ENCODE measurements at places on chromosomes 16 and 17.

GRCh38 chr17:10806545-10807262 is 2.8 kb upstream of the TMEM238L start:
- DNase-seq, result no peak

- DNase-seq, result no peak
These were observed 121.7 kb upstream of the SDK2 start for GRCh38 chr17:73765824-73766563.

GRCh38 chr17:35377706-35378105 is 4.3 kb upstream of the SLFN11 start:
- no peak for DNase-seq

- DNase-seq, result no peak
These were observed 7.6 kb upstream of the CYTH1 start for GRCh38 chr17:78789663-78790181.

DNA sequence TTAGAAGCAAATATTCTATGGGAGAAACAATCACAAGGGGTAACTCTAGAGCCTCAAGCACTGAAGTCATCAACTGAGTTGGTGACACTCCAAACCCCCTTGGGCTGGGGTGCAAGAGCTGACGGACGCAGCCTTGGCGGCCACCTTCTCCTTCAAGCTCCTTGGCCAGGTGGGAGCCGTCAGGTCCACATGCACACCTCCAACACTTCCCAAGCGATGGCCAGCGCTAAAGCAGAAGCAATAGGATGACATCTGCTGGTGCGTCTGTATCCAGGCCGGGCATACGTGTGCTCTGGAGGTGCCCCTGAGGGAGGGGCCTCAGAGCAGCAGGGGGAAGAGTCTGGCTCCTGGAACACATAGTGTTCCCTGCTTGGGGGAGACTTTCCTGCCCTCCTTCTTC is 12.2 kb upstream of the FOXJ1 start:
- DNase-seq, result no peak

DNA sequence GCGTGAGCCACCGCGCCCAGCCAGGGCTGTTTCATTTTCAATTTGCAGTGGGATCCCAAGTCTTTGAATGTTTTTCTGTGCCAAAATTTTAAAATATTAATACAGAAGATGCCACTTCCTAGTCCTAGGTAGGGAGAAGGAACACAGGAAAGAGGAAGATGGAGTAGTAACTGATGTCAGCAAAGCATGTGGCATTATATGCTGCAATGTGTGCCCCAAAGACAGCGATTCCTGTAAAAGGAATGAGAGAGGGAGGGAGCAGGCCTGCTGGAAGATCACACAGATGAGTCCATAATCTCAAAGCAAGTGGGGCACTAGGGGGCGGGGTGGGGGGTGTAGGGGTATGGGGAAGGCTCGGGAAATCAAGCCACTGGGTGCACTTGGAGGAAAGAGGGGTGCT is 23.4 kb upstream of the SSTR2 start:
- peak; percentile 31 for DNase-seq

GRCh38 chr17:36850790-36851189 is 86.5 kb upstream of the LHX1 start:
- no peak for DNase-seq

DNA sequence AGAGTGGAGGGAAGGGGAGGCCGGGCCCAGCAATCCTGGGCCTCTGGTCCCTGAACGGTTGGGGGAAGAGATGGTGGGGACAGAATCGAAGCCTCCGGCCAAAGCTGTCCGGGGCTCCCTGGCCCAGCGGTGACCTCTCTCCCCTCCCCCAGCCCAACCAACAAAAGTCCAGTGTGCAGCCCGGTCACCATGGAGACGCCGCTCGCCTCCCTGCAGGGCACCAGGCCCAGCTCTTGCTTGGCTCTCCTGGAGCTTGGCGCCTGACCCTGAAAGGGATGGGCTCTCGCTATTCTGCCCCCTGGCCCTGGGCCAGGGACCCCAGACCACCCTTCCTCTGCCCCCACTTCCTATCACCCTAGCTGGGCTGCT is 1.3 kb downstream of the METRN start:
- DNase-seq, result no peak

DNA sequence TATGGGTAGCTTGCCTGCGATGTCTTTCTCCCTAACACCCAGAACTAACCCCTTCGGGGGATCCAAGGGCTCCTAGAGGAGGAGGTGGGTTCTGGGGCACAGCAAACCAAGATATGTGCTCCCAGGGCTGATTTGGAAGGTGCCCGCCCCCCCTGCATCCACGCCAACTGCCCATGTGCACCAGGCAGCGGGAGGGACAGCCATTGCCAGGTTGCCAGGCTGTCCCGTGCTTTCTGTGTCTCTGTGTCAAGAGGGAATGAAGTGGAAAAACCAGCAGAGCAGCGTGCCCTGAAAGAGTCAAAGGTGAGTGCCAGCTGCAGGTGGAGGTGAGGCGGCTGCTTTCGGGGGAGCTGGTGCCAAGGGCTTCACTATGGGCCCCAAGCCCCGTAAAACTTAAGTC is 6.4 kb downstream of the TEKT5 start:
- DNase-seq, result no peak

GRCh38 chr16:55911616-55912015 is 36.4 kb upstream of the CES5A start:
- DNase-seq, result no peak

GRCh38 chr16:27641260-27641659 is 91.3 kb downstream of the KATNIP start:
- DNase-seq, result no peak

- no peak for DNase-seq
These were observed 345.4 kb downstream of the PMP22 start for GRCh38 chr17:14919631-14920213.

GRCh38 chr17:67212714-67213417 is 32.1 kb downstream of the HELZ start:
- peak; percentile 81 for DNase-seq

DNA sequence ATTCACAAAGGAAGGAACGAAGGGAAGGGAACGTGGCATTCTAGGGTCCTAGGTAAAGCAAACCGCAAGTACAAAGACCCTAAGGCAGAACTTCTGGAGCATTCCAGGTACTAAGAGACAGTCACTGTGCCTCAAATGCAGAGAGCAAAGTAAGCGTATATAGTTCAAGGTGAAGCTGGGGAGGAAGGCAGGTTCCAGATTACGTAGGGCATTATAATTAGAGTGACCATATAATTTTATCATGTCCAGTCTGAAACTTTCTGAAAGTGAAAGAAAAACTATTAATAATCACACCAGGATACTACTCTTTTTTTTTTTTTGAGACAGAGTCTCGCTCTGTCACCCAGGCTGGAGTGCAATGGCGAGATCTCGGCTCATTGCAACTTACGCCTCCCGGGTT is 25.7 kb downstream of the METTL16 start:
- DNase-seq, result no peak

DNA sequence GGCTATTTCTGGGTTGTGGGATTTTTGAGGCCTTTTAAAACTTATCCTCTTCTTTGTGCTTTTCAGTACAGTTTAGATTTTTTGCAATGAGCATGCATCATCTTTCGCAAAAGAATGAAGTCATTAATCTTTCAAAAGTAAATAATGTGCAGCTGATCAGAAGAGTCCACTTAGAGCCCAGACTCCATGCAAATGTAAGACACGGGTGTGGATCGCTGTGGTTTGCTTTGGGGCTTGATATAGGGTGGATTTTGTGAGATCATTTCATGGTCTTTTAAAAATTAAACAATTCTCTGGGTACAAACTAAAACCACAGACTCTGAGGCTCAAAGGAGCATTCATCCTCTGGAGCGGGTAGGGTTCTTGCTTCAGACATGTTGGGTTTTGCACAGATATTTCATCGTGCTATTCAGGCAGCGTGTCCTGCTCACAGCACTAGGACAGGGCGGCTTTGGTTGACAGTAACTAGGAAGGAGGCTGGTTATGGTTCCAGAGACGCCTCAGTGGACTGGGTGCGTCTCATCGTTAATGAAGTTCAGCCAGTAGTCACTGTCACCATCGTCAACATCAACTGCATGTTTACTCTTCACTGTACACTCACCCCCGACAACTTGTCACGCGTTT is 129.4 kb upstream of the PLCG2 start:
- DNase-seq, result no peak

DNA sequence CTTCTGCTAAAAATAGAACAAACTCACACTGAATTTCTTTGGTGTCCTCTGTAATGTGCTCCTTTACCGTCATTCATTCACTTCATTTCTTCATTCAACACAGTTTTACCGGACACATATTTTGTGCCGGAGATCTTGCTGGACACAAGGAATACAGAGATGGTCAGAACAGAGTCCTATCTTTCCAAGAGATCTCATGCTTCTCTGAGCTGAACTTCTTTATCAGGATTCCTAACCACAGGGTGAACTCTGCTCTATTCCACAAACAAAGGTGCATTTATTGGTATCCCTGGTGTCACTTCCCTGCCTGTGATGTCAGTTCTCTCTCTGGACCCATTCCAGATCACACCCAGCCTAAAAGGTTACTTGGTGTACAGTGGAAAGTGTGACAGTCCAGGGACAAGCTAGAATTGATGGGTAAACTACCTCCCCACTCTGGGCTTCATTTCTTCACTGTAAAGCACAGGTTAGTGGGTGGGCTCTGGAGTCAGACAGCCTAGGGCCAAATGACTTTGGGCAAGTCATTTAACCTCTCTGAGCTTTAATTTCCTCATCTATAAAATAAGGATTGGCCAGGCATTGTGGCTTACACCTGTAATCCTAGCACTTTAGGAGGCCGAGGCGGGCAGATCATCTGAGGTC is 4.2 kb downstream of the IFI35 start:
- DNase-seq, result no peak

GRCh38 chr16:57430955-57431354 is 16.2 kb downstream of the CIAPIN1 start:
- no peak for DNase-seq

DNA sequence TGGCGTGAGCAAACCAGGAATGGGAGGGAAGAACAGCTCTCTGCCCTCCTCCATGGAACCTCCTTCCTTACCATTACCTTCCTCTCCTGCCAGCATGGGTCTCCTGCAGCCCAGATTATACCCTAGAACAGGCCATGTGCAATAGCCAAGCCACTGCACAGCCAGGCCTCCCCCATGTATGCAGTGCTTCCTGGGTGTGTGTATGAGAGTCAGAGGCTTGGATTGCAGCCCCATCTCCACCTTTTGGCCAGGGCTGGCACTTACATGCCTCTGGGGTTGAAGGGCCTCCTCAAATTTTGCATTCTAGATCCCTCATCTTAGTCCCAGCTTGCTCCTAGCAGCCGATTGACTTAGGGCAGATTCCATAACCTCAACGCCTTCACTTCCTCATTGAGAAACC is 133.7 kb downstream of the GSG1L start:
- no peak for DNase-seq

DNA sequence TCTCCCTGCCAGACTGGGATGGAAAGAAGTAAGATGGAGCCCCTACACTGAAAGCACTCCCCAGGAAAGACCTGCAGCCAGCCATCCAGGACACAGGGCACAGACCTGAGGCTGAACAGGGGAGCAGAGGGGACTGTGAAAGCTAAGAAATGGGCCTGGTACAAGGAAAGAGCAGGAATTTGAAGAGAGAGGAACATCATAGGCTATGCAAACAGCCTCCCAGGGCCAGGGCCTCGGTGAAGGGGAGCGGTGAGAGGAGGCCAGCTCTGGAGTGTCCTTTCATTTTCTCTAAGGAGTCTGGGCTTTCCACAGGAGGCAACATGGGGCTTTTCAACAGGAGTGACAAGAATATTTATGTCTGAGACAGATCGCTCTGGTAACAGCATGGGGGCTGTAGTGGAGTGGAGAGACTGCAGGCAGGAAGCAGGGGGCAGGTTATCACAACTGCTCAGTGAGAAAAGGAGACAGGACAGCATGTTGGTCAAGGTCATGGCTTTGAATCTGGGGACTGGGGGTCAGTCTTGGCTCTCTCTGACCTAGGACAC is 50.1 kb downstream of the TOM1L2 start:
- DNase-seq, result no peak

GRCh38 chr16:49439676-49440075 is 66.1 kb downstream of the C16orf78 start:
- DNase-seq, result no peak

- DNase-seq, result peak; percentile 52
These were observed 742 bp upstream of the FBXO31 start for GRCh38 chr16:87384162-87384874.

- DNase-seq, result no peak
These were observed 88.5 kb downstream of the ZNF18 start for GRCh38 chr17:11908711-11909146.

- no peak for DNase-seq
These were observed 77.8 kb downstream of the VMP1 start for GRCh38 chr17:59785091-59785799.

DNA sequence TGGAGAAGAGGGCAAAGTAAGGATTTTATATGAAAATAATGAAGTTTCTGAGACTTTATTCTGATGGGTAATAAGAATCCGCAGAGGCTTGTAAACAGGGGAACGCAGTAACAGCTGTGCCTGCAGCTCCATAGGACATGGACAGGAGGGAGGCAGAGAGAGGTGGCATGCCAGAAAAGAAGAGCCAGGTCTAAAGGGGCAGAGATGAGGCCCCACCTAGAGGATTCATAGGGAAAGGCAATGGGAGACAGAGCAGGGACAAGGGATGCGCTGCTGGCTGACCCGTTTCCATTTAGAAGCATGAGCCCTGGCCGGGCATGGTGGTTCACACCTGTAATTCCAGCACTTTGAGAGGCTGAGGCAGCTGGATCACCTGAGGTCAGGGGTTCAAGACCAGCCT is 340.3 kb upstream of the CDH5 start:
- no peak for DNase-seq

- DNase-seq, result no peak
These were observed 108.4 kb downstream of the AIPL1 start for GRCh38 chr17:6326483-6326882.

DNA sequence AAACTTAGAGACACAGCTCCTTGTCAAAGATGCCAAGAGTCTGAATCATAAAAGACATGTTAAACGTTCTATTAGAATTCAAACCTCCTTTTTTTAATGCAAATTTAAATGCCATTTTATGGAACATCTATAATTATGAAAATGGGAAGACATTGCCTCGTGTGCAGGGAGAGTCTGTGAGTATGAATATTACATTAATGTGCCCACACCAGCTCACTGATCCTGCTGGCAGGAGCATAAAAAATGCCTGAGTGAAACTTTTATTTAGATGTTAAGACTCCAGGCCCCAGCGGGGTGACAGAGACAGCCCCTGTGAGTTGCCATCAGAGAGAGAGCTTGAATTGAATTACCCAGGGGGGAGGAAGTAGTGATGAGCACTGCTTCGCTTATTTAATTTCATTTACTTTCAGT is 84.8 kb downstream of the SNX11 start:
- no peak for DNase-seq
